ENCODE measurements at places on chromosomes 1 and 21.

DNA sequence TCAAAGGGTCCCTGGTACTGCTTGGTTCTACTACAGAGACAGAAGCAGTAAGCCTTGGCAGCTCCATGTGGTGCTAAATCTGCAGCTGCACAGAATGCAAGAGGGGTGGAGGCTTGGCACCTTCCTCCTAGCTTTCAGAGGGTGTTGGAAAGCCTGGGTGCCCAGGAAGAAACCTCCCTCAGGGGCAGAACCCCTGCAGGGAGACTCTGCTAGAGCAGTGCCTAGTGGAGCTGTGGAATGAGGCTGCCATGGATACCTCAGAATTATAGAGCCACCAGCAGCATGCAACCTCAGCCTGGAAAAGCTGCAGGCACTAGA, 76.2 kb upstream of the TLR5 start:
- no peak for DNase-seq

DNA sequence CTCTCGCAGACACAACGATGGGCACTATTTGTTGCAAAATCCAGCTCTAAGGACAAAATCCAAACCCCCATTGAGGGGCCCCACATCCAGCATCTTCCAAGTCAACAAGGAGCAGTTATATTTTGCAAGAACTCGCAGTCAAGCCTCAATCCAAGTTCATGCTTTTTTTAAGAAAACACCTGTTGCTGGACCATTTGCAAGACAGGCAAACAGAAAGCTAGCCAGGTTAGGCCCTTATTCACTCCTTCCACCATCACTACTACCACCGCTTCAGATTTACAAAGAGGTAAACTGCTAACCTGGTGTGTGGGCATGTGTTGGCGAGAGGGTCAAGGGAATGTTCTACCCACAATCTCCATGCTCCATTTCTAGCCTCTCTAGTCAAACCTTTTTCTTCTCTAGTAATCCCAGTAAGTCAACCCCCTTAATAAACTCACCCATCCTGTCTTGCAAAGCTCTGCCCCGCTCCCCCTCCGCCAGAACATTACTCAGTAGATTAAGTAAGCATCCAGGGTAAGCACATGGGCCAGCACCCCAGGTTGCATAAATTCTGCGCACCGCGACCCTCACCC, 703 bp downstream of the ERI3 start:
- DNase-seq = no peak

GRCh38 chr1:16340673-16341072, 11.6 kb downstream of the FBXO42 start:
- DNase-seq = no peak

DNA sequence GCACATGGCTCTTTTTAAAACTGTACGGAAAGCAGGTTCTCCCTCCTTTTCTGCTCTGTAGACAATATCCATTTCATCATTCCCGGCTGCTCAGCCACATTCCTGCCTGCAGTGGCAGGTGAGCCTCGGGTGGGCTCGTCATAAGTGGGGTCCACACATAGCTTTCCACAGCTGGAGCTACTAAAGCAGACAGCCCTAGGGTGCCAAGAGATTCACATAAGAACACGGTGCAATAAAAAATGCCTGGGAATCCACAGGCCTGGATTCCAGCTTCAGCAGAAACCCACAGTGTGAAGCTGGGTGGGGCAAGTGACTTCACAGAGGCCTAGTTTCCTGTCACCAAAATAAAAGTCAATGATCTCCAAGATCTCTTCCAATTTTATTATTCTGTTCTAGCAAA, 96.4 kb downstream of the MIS18A start:
- no peak for DNase-seq

- no peak for DNase-seq
Measured at GRCh38 chr1:57082711-57083439, 117.1 kb upstream of the C8B start.

DNA sequence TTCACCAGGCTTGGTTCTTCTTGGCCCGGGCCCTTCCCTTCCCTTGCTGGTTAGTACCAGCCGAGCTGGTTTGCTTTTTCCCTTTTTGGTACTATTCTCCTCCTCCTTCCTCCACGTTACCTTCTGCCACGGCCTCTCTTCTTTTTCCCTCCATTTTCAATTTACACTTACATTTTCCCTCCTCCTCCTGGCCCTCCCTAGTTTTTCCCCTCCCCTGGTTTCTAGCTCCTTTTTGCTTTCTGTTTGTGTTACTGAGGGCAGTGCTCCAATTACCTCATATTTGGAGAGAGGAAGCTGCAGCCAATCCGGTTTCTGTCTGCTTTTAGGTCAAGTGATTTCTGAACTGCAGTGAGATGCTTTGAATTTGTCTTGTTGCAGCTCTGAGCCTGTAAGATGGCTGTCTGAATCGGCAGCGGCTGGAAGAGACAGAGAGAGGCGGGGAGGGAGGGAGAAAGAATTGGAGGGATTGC, 63.7 kb downstream of the MACF1 start:
- peak; percentile 53 for DNase-seq

GRCh38 chr1:205477121-205477758, 21.4 kb upstream of the BLACAT1 start:
- DNase-seq = no peak

GRCh38 chr1:179817789-179818188, 59.8 kb downstream of the TOR1AIP2 start:
- no peak for DNase-seq

- DNase-seq = no peak
Measured at GRCh38 chr1:55584526-55585401, 369.6 kb upstream of the USP24 start.

GRCh38 chr1:175641633-175642032, 101.8 kb downstream of the TNR start:
- DNase-seq = no peak

- DNase-seq = no peak
Measured at GRCh38 chr1:15955552-15955951, 20.3 kb downstream of the ZBTB17 start.

DNA sequence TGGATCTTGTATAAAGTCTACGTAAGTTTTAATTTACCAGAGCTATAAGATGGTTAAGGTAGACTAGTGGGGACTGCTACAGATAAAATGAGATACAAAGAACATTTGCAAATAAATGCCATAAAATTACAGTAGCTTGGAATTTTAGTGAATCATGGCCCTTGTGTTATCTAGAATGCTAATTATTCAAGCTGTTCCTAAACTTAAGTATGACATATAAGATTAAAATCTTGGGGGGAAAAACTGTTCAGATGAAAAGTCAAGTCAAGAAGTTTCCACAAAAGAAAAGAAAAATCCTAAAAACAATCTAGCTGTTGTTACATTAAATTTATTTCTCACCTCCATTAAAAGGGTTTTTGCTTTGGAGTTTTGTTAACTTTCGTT, 51.7 kb downstream of the SIM2 start:
- no peak for DNase-seq

GRCh38 chr1:45329445-45329844, 2.8 kb downstream of the HPDL start:
- no peak for DNase-seq

GRCh38 chr21:23160914-23161313, 2162.7 kb downstream of the NCAM2 start:
- DNase-seq = no peak

DNA sequence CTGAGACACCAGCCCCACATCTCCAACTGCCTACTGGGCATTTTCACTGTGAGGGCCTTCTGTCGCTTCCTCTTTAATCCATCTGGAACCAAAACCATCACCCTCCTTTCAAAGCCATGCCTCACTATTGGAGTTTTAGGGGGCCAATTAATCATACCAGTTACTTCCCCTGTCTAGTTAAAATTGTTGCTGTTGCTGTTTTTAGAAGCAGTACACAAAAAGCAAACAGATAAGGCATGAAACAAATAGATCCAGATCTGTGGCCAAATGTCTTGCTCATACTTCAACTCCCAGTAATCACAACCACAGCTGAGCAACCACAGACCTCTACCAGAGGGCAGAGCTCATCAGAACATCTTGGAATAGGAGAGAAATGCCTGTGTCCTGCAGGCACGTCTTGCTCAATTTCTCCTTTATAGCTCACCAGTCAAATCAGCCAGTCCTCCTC, 133.8 kb upstream of the C1orf105 start:
- DNase-seq = no peak

DNA sequence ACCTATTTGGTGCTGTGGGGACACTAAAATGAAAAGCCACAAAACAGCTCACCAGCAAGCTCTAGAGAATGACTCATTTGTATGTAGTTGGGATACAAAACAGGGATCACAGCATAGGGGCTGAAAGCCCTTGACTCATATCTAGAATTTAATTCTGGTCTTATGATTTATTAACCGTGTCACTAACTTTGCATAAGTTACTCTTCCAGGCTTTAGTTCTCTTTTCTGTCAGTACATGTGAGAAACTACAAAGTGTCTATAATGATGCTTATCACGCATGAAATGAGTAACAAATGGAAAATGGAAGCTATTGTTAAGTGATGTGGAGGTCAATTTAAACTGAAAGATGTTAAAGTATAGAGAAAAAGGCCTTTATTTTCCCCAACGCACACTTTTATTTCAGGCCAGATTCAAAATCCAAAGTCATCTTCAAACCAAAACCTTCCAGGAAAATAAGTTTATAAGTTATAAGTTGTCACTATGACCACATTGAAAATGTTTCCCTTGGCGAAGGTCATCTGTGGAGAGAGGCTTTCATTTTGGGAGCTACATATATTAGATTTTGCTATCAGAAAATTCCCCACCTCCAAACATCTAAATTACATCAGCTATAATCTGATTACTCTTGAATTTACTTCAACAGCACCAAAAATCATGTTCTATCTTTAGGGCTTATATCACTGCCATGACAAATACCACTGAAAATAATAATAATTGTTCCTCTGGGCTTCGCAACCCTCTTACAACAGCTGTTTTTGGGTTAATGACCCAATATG, 430.5 kb downstream of the MRPL39 start:
- DNase-seq = no peak

DNA sequence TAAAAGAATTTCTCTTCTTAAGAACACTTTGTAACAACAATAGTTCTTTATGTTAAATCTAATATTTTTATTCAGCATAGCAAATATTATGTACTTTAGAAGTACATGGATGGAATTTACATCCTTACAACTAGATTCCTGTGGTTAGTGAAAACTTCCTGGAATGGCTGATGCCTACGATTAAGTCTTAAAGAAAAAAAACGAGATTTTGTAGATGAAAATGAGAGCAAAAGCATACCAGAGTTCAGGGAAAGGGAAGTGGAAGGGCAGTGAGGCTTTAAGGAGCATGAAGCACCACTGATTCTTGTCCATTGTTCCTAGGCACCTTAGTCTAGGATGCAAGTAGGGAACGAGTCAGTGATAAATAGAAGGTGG, 26.7 kb downstream of the CFH start:
- DNase-seq = no peak

DNA sequence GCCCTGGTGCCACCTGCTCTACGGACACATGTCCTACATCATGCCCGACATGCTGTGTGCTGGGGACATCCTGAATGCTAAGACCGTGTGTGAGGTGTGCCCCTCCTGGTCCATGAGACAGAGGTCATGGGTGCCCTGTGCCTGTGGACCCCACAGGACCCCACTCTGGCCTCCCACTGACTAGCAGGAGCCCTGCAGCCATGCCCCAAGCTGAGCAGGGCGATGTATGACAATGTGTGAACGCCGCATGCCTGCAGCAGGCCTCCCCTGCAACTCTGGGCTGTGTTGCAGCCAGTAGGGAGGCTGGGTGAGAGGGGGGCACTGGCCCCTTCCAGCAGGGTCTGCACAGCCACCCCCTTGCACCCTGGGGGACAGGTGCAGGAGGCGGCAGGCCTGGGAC, 30.0 kb downstream of the PRSS38 start:
- no peak for DNase-seq

DNA sequence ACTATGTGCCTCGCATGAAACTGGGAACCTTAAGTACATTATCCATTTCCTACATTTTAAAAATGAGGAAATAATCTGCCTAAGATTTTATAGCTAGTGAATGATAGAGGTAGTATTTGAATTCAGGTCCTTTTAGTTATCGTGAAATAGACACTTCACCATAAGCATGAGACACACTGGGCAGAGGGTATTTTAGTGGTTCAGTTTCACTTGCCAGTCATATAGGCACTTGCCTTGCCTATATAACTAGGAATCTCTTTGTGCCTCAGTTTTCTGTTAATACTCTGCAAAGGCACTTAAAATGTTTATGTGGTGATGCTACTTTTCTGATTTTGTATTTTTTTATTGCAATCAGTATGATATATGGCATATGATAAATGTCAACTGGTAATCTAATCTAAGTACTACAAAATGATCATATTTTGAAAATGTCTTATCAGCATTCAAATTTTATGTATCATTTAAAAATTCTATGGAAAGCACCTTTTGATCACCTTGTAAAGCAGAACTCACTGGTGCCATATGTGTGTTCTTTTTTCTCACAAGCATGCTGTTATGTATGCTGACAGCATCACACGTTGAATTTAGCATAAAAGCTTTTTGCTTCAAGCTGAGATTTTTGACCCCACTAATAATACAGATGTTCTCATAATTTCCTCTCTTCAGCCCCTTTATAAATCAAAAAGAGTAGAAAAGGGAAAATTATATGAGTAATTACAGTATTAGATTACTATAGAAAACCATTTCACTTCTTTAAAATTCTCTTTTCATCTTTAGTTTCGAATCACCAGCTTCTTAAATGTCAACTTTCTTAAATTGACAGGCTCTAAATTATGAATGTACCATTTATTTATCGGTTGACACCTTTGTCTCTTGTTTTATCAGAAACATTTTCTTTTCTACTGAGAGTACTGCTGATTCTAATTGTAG, 52.6 kb downstream of the RPS6KC1 start:
- DNase-seq = no peak

- DNase-seq = no peak
Measured at GRCh38 chr1:224730965-224731364, 114.8 kb downstream of the CNIH3 start.

- no peak for DNase-seq
Measured at GRCh38 chr1:19395678-19396192, 83.6 kb downstream of the SLC66A1 start.

DNA sequence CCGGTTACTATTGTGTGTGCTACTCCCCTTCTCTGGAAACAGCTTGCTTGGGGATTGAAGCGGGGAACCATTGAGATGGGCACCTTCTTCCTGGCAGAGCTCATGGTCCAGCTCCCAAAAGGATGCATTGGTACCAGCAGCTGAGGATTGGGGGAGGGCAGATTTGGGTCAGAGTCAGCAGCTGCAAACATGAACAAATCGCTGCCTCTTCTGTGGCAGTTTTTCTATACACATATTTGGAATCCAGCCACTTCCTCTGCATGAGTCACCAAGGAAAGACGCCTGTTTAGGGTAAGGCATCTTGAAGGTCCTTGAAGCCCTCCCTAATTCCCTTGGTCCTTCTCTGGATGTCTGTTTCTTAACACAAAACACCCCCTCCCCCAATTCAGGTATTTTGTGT, 104.7 kb downstream of the DAB1 start:
- no peak for DNase-seq

DNA sequence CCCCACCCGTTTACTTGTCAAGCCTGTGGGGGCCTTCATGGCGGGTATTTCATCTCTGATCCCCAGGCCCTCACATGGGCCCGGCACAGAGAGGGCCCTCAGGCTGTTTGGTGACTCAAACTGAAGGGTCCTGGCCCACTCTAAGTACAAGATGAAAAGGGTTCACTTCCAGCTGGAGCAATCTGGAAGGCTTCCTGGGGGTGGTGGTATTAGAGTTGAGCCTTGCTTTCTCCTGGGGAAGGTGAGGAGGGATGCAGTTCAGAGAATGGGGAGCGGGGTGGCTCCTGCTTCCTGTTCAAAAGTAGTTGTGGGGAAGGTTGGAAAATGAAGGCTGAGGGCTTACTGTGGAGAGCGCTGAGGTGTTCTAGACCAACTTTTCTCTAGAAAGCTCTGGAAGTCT, 47.7 kb downstream of the DHRS3 start:
- DNase-seq = no peak
